ENCODE measurements at places on chromosomes 11 and 22.

DNA sequence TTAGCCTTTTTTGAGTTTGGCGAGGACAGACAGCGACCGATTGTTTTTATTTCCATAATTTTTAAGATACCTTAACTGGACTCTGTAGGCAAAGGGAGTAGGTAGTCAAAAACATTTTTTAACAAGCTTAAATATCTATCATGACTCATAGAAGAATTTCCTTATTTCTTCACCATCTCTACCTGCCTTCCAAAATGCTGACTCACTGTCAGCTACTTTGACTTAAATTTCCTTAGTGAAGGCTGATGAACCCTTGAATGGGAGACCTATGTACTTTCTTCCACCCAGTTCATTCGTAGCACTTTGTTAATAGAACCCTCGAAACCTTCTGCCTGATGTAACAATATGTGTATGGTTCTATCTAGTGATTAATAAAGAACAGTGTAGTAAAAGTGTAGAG, 1.1 kb upstream of the MTMR2 start:
- no peak for DNase-seq

- DNase-seq, result no peak
These were observed 3.3 kb upstream of the LRFN4 start for GRCh38 chr11:66853242-66854229.

DNA sequence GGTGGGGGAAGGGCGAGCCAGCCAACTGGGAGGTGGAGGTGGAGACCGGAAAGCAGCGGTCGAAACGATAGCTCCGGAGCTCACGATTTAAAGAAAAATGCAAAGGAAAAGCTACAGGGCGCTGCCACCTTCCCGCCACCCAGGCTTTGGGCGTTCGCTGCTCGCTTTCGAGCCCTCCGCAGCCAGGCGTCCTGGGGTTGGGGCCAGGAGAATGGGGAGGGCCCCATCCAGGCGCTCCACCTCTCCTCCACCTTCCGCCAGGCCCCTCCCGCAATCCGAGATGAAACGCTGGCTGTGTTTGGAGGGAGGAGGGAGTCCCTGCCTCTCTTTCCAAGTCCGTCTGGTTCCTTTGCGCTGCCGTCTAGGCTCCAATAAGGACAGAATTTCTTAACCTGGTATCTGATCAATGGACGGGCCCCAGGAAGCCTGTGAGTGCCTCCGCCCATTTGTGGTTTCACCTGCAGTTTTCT, 483 bp upstream of the ABTB2 start:
- DNase-seq, result no peak

GRCh38 chr22:46374663-46375474, 39.4 kb downstream of the TRMU start:
- no peak for DNase-seq

GRCh38 chr11:70036971-70037882, 40.9 kb upstream of the ANO1 start:
- DNase-seq, result no peak

GRCh38 chr22:31973739-31974138, 29.4 kb downstream of the YWHAH start:
- DNase-seq, result no peak

GRCh38 chr11:118319337-118319707, 14.8 kb downstream of the CD3E start:
- no peak for DNase-seq
